ENCODE measurements at places on chromosomes 6 and 20.

DNA sequence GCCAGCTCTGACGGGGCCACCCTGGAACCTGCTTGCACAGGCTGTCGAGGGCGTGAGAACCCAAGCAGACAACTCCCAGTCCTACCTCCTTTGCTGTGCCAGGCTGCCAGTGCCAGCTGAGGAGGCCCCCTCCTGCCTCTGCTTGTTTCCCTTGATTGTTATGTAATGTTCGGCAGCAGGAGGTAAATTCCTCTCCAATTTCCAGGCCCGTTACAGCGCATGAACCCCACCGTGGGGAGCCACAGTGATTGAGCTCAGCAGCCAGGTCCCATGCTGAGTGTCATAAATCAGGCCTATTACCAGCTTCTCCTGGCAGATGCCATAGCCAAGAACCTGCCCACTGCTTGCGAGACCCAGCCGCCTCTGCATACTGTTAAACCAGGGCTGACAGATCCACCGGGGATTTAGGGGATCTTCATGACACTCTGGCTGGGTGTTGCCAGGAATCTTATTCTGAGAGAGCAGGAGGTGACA, 320.5 kb downstream of the DHX35 start:
- peak overlapping the region; percentile 12 for H3K27ac ChIP-seq
- no peaks in the 10 kb centered on the region for H3K27me3 ChIP-seq
- no peaks in the 10 kb centered on the region for H3K4me1 ChIP-seq
- H3K36me3 ChIP-seq: no peaks in the 10 kb centered on the region
- H3K4me3 ChIP-seq: no peak overlapping the region

DNA sequence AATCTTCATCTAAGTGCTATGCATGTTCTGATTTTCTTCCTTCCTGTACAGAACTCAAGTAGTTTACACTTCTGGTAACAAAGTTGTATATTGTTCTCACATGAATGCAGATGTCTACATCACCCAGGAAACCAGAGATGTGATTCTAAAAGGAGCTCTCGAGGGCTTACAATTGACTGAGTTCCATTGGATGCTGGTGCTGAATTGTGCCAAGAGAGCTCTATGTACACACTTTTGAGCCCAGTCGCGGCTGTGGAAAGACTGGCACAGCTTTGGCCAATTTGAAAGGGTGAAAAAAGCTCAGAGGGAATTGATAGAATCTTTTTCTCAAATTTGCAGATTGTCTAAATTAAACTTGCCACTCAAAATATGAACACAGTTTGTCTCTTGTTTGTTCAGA, 340.7 kb downstream of the LMBRD1 start:
- no peak overlapping the region for H3K27ac ChIP-seq
- H3K4me3 ChIP-seq: no peak overlapping the region
- no peak for DNase-seq
- H3K4me1 ChIP-seq: no peaks in the 10 kb centered on the region
- H3K36me3 ChIP-seq: no peaks in the 10 kb centered on the region

- H3K36me3 ChIP-seq: no peaks in the 10 kb centered on the region
- H3K4me1 ChIP-seq: no peaks in the 10 kb centered on the region
- no peak overlapping the region for H3K4me3 ChIP-seq
- H3K27me3 ChIP-seq: no peaks in the 10 kb centered on the region
- H3K27ac ChIP-seq: no peak overlapping the region
- DNase-seq: peak; percentile 49
Observed at GRCh38 chr20:40160097-40160550, 528.9 kb downstream of the MAFB start.

DNA sequence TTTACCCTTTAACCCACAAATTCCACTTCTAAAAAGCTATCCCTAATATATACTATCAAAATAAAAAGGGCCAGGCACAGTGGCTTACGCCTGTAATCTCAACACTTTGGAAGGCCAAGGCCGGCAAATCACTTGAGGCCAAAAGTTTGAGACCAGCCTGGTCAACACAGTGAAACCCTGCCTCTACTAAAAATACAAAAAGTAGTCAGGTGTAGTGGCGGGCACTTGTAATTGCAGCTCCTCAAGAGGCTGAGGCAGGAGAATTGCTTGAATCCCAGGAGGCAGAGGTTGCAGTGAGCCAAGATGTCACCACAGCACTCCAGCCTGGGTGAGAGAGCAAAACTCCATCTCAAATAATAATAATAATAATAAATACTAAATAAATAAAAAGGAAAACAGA, 82.5 kb downstream of the TRIM27 start:
- no peak for DNase-seq
- no peak overlapping the region for H3K27ac ChIP-seq
- H3K36me3 ChIP-seq: no peaks in the 10 kb centered on the region
- H3K27me3 ChIP-seq: no peaks in the 10 kb centered on the region
- H3K4me1 ChIP-seq: no peaks in the 10 kb centered on the region
- no peak overlapping the region for H3K4me3 ChIP-seq

DNA sequence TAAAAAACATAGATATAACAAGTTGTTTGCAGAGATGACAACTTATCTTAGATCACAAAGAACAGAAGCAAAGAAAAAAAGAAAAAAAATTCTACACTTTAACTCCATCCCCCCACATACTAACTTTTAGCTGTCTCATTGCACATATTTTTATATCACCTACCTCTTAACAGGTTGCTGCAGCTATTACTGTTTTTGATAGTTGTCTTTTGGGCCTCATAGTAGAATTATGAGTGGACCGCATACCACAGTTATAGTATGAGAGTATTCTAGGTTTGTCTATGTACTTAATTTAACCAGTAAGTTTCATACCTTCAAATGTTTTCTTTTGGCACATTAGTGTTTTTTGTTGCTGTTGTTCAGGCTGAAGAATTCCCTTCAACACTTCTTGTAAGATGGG, 12.3 kb downstream of the RSPH3 start:
- no peak for DNase-seq
- no peak overlapping the region for H3K27ac ChIP-seq
- H3K4me1 ChIP-seq: no peaks in the 10 kb centered on the region

GRCh38 chr6:72724545-72724944, 102.7 kb downstream of the KCNQ5 start:
- no peaks in the 10 kb centered on the region for H3K4me1 ChIP-seq
- no peak for DNase-seq
- H3K27ac ChIP-seq: no peak overlapping the region
- no peaks in the 10 kb centered on the region for H3K36me3 ChIP-seq

GRCh38 chr6:154805288-154805911, 72.2 kb downstream of the SCAF8 start:
- peaks cover 18% of the 10 kb centered on the region for H3K36me3 ChIP-seq
- no peaks in the 10 kb centered on the region for H3K27me3 ChIP-seq

- H3K4me3 ChIP-seq: no peak overlapping the region
- DNase-seq: no peak
- no peaks in the 10 kb centered on the region for H3K36me3 ChIP-seq
Observed at GRCh38 chr6:125312478-125312877, 10.7 kb upstream of the HDDC2 start.

DNA sequence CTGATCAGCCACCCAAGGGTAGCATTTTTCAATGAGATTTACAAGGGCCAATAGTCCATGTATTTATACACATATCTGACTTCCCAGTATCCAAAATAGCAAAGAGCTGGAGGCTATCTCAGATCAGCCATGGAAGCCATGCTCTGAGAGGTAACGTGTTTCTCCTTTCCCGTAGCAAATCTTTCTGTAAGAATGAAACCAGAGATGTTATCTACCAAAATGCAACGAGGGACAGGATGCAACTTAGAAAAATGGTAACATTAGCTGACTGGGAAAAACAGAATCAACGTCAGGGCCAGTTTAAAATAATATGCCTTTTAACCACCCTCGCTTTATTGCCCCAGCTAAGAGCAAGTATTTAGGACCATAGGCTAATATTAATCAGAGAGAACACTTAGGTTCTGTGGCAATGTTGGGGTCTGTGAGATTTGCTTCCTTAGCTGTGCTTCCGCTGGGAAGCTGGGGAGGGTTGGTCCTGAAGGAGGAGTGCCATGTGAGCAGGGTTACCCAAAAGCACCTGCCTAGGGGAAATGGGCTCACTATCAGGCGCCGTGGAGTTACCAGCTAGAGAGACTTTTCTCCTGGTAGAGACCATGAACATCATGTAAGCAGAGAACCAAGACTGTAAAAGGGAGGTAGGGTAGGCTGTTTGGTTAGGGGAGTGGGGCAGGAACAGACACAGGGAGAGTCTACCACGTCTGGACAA, 1.2 kb downstream of the ZNF831 start:
- DNase-seq: no peak
- H3K27me3 ChIP-seq: no peaks in the 10 kb centered on the region
- no peaks in the 10 kb centered on the region for H3K4me1 ChIP-seq
- H3K27ac ChIP-seq: no peak overlapping the region
